Heart right ventricle (tissue), 16 donors: ENCODE measurements at places on chromosomes 7 and 10. TPM values are rescaled to one million over a fixed set of nuclear protein-coding genes. Genes with fewer than 3 reads are reported as not detected.

DNA sequence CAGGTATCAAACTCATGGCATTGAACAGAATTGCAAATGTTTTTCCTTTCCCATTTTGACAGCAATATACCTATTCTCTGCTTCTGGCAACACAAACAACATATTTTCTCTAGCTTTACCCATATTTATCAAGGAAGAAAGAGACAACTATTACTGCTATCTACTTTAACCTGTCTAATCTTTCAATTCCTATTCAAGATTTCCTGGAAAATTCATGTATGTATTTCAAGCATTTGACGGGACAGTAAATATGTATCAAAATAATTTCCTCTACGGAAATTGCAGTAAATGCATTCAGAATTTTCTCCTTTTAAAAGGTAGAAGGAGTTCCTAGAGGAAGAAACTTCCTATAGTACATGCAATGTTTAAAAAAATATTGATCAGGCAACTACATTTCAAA, 179.3 kb upstream of the LRRN3 start:
- no peak for DNase-seq
- no peak overlapping the region for H3K27ac ChIP-seq
- H3K27me3 ChIP-seq = no peaks in the 10 kb centered on the region
- no peak overlapping the region for H3K4me3 ChIP-seq

DNA sequence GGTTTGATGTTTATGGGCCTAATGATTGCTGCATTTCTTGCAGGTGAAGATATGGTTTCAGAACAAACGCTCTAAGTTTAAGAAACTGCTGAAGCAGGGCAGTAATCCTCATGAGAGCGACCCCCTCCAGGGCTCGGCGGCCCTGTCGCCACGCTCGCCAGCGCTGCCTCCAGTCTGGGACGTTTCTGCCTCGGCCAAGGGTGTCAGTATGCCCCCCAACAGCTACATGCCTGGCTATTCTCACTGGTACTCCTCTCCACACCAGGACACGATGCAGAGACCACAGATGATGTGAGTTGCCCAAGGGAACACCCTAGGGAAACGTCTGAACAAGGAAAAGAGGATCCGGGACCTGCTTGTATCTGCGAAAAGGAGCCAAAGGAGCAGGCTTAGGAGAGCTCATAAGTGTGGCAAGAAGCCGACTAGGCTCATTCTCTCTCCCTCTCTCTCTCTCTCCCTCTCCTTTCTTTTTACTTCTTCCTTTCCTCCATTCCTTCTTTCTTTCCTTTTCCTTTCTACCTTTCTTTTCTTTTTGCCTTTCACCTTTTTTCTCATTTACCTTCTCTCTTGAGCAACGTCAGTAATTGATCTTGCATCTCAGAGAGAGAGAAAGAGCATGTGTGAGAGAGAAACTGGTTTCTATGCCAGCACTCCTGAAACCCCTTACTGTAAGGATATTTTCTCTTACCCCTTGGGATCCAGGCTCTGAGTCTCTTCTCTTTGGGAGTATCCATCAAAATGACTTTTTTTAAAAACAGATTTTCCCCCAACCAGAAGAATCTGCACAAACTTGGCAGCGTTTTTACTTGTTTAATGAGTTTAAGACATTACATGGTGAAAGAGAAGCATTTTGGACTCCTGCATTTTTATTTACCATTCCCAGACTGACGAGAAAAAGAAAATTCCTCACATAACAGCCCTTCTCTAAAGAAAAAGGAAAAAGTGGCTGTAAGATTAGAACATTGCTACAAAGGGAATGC, 4.7 kb downstream of the DLX6 start:
- no peak for DNase-seq
- H3K4me3 ChIP-seq = no peak overlapping the region
- H3K27me3 ChIP-seq = peaks cover 100% of the 10 kb centered on the region
- no peak overlapping the region for H3K27ac ChIP-seq
- no peaks in the 10 kb centered on the region for H3K36me3 ChIP-seq

DNA sequence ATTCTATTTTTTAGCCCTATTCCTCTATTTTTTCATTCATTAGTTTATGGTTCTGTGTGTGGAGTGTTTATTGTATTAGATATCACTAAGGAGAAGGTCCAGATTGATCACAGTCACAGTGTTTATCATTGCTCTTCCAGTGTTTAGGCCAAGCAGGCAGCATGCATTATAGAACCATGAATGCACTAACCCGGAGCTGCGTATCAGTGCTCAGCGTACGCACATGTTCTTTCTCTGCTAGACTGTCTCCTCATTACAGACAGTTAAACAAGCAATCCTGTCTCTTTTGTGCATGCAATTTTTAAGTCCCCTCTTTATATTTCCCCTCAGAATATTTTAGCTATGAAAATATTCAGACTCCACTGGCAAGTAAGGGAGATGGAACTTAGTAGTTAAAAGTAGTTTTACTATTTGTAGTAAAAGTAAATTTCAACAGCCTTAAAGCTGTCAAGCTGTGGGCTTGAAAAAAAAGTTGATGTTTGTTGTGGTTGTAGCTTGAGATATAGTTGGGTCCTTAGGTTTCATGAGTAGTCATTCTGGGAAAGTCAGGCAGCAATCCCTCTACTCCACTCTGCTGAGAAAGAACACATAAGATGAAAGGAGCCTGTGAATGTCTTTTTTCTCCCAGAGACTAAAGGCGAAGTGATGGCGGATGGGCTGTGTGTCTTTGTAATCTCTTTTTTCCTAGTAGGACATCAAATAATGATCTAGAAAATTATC, 260.4 kb downstream of the CDK14 start:
- no peaks in the 10 kb centered on the region for H3K27me3 ChIP-seq
- H3K4me3 ChIP-seq = no peak overlapping the region
- H3K4me1 ChIP-seq = no peaks in the 10 kb centered on the region

TWIST1 gene
- total RNA-seq = 1.9 TPM

GRCh38 chr10:3510741-3511140, 274.3 kb downstream of the KLF6 start:
- H3K27ac ChIP-seq = no peak overlapping the region
- no peak overlapping the region for H3K4me3 ChIP-seq
- H3K4me1 ChIP-seq = no peaks in the 10 kb centered on the region
- H3K27me3 ChIP-seq = no peaks in the 10 kb centered on the region
- no peak for DNase-seq
- no peaks in the 10 kb centered on the region for H3K36me3 ChIP-seq

DNA sequence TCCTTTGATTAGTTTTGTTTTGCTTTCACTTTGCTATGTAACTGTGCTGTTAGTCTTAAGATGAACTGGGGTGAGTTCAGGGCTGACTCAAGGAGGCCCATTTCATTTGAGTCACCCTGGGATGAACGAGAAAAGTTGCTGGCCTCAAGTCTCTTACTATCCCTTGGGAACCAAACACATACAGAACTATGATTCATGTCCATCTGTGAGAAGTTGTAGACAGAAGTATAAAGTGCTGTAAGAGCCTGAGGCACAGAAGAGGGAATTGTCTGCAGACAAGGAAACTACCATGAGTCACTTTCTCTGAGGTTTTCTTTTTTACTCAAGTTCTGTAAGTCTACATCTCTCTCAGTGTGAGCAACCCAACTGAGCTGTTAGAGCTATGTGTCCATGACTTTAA, 179.8 kb upstream of the CSTF2T start:
- H3K36me3 ChIP-seq = no peaks in the 10 kb centered on the region
- no peak overlapping the region for H3K27ac ChIP-seq
- peak; percentile 22 for DNase-seq

BMS1 gene
- 14.3 TPM for total RNA-seq

GRCh38 chr7:47743965-47744591, 162.2 kb upstream of the TNS3 start:
- H3K27ac ChIP-seq = no peak overlapping the region
- H3K27me3 ChIP-seq = no peaks in the 10 kb centered on the region
- no peak overlapping the region for H3K4me3 ChIP-seq
- H3K36me3 ChIP-seq = no peaks in the 10 kb centered on the region

DNA sequence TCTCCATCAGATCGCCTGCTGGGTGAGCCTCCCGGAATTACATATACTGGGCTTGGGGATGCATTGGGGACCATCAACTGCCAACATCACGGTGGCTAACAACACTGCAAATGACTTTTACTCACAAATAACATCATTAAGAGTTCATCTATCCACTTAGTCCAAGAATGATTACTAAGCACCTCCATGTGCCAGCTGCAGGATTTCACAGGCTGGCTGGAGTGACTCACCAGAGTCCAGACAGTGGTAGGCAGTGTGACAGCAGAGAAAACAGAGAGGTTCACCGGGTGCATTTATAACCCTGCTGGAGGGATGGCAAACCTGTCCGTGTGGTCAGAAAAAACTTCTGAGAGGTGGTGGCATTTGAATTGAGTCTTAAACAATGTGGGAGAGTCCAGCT, 3.2 kb upstream of the IGFBP3 start:
- no peaks in the 10 kb centered on the region for H3K27me3 ChIP-seq
- H3K36me3 ChIP-seq = no peaks in the 10 kb centered on the region
- no peak for DNase-seq
- H3K4me3 ChIP-seq = no peak overlapping the region
- no peak overlapping the region for H3K27ac ChIP-seq
- peaks cover 36% of the 10 kb centered on the region for H3K4me1 ChIP-seq

PGAM2 gene
- 569 TPM for total RNA-seq

GRCh38 chr7:114264023-114264422, 150.6 kb upstream of the FOXP2 start:
- H3K27ac ChIP-seq = no peak overlapping the region
- no peaks in the 10 kb centered on the region for H3K27me3 ChIP-seq
- H3K4me3 ChIP-seq = no peak overlapping the region
- DNase-seq = no peak
